ENCODE measurements at places on chromosomes 5 and 9.
A peak's percentile ranks its signal among the peaks of the same experiment; 100 is the strongest.

DNA sequence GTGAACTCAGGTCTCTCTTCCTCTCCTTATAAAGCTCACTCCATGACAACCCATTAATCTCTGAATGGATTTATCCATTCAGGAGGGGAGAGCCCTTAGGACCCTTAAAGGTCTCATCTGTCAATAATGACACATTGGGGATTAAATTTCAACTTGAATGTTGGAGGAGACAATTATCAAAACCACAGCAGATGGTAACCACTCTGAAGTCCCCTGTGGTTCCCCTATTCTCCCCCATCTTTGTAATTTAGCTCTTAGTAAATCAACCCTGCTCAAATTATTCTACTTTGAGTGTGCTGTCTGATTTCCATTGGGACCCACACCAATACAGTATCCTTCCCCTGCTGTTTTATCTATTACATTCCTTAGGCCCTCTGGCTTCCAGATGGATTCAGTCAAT lies 72.0 kb upstream of the RAI14 start:
- DNase-seq: no peak

DNA sequence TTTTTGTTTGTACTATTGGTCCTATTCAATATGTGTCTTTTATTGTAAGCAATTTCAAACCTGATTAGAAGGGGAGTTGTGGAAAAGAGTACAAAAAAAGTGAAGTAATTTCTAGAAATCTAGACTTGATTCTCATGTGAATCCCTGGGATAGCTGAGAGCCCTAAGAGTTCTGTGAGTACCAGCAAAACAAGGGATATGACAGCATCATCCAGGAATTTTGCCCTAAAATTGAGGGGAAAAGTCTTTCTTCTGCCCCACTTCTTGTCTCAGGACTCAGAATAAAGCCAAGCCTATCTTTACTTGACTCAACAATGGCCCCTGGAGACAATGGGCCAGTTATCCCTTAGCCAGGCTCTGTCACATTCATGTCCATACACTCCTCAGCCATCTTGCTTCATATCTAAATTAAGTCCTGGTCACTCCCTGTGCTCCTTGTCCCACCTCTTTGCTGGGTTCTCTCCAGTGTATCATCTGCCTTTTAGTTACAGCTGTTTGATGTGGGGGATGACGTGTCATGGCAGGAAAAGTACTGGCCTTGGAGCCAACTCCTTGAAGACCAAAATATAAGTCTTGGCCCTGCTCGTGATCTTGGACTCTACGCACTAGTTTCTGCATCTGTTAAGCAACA lies 81.2 kb downstream of the ADAMTS12 start:
- no peak for DNase-seq

DNA sequence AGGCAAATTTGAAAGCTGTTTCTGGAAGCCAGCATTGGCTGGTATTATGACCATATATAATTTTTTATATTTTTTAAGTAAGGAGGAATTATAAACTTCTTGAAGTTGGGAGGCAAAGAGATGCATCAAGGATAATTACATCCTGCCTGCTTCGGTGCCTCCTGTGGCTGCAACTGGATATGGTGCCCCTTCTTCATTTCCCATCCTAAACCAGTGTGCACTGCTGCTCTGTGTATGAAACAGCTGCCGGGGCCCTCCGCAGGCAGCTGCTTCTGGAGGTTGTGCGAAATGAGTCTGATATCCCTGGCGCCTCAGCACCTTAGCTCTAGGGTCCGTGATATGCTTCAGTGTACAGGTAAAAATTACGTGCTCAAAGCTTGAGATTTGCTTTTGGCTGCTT lies 304.2 kb downstream of the ENC1 start:
- DNase-seq: no peak

DNA sequence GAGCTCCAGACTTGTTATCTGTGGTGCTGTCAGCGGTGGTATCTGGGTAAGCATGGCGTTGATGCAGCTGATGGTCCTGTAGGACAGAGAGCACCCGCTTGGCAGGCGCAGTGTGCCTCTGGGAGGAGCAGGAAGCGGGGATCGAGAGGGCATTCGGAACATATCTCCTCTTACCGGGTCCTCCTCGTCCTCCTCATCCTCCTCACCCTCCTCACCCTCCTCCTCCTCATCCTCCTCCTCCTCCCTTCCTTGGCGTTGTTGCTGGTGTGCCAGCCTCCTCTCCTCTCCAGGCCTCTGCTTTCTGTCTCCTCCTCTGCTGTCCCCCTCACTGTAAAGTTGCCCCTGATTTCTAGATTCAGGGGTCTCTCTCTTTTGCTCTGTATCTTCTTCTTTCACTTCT lies 21.2 kb downstream of the ECM2 start:
- DNase-seq: no peak

- no peak for DNase-seq
Measured at GRCh38 chr5:96743065-96743768, 64.5 kb downstream of the ERAP1 start.

- DNase-seq: no peak
Measured at GRCh38 chr5:11903614-11904264, 507 bp downstream of the CTNND2 start.

DNA sequence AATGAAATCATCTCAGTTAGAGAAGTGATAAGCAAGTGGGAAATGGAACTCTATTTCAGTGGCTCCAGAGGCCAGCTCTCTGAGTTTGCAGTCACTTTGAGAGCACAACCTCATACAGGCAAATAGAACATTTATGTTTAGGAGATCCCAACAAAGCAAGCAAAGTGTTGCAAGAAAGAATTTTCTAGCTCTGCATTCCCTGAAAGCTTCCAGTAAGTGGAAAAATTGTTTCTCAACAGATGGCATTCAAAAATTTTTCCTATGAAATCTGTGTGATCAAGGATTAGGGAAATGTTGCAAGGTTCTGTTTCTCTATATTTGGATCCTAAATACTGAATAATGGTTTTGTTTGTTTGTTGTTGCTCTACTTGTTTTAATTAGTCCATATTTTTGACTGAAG lies 764.2 kb upstream of the ZNF608 start:
- DNase-seq: no peak

- no peak for DNase-seq
Measured at GRCh38 chr9:88997646-88998045, 6.4 kb downstream of the S1PR3 start.

DNA sequence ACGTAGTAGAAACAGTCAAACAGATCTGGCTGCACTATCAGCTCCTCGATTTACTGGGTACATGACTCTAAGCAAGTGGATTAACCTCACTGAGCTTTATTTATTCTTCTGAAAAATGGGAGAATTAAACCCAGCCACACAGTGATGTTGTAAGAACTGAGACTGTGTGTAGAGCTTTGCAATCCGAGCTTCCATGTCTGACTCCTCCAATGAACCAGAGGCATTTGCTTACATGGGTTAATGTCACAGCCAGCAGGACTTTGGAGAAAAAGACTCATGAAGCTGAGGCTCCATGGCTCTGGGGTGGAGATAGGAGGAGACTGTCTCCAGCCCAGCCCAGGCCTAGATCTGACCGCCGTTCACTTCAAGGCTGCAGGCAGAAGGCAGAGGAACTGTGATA lies 201.3 kb downstream of the CDK5RAP2 start:
- DNase-seq: no peak

GRCh38 chr9:111868475-111868874 lies 28.1 kb upstream of the UGCG start:
- DNase-seq: no peak

DNA sequence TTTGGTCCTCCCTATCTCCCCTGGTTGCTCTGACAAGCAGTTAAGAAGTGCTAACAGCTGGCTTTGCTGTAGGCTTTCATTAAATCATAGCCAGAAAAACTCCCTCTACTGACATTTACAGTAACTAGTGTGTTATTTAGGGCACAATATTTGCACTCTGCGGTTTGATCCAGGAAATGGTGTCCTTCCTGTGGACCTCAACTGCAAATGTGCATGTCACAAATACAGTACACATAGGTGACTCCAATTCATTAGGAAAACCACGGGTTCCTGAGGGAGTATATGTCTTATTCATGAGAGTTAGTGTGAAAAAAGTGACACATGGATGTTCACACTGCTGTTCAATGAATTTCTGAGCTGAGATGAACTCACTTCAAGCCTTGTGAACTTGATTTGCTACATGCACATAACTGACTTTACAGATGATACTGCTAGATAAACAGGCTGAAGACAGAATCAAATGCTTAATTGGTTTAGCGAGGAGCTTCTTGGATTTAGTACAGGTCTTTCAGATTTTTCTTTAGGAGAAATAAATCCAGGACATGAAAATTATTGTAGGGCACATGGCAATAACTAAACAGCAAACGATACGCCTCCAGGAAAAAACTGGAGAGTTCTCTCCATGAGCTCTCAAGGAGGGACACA lies 281.5 kb downstream of the EFNA5 start:
- peak; percentile 17 for DNase-seq

DNA sequence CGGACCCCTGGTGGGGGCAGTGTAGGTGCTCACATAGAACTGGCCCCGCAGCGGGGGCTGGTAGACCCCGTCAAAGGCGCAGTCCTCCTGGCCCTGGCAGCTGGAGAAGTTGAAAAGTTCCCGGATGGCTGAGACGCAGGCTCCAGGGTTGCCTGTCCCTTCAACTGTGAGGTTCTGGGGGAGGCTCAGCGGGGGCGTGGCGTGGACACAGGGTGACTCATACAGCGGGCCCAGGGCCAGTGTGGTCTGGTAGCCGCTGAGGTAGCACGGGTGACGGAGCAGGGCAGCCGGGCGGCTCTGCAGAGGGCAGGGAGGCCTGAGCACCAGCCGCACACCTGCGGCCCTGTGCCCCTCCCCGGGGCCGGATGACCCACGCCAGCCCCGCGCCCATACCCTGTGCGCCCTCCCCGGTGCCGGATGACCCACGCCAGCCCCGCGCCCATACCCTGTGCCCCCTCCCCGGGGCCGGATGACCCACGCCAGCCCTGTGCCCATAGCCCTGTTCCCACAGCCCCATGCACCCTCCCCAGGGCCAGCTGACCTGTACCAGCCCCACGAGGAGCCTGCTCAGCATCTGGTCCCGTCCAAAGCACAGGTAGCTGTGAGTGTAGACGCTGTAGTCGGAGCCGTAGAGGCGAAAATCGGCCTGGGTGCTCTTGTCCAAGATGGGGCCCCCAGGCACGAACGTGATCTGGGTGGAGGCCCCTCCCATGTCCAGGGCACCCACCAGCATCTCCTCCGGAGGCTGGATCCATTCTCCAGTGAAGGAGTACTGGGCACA lies 5.0 kb downstream of the ENTPD8 start:
- no peak for DNase-seq

DNA sequence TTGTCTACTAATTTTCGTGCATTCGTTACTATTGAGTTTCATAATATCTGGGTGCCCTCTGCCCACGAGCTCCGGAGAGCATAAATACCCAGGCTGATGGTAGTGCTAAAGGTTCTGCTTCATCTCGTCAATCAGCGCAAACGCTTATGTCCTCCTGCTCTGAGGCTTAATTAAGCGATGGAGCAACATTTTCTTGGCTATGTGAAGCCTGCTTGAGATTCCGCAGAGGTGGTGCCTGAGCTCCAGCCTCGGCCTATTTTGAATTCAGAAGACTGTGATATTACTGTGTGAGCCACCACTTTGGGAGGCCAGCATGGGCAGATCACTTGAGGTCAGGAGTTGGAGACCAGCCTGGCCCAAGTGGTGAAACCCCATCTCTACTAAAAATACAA lies 44.8 kb downstream of the ANXA2R start:
- no peak for DNase-seq

DNA sequence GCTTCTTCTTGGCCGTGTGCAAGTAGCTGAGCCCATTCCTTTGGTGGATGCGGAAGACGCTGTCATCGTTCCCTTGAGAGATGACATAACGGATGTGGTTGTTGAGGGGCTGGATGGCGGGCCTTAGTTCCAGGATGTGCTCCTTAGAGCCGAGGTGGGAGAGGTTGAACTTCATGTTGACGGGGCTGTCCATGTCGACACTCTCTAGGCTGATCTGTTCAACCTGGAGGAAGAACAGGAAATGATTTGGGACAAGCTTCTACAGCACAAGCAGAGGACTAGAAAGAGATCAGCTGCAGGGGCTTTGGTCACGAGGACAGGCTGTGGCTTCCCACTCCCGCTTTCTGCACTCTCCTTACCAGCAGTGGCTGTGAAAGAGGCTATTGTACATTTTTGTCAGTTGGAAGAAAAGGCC lies 176.0 kb downstream of the SLC12A2 start:
- no peak for DNase-seq

DNA sequence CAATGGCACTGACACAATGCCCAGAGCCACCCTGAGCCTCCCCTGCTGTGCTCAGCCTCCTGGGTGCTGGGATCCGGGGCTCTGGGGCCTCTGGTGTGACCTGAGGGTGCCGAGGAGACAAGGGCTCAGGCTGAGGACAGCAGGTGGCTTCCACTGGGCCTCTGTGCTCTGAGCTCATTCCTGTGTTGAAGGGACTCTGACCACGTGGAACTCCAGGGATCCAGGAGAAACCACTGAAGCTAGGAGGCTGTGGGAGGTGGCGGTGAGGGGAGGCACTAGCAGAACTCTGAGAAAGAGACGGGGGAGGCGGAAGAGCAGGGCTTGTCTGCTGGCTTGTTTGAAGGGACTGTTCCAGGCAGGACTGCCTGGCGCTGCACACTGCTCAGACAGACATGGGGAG lies 318.7 kb upstream of the IRX1 start:
- DNase-seq: no peak

DNA sequence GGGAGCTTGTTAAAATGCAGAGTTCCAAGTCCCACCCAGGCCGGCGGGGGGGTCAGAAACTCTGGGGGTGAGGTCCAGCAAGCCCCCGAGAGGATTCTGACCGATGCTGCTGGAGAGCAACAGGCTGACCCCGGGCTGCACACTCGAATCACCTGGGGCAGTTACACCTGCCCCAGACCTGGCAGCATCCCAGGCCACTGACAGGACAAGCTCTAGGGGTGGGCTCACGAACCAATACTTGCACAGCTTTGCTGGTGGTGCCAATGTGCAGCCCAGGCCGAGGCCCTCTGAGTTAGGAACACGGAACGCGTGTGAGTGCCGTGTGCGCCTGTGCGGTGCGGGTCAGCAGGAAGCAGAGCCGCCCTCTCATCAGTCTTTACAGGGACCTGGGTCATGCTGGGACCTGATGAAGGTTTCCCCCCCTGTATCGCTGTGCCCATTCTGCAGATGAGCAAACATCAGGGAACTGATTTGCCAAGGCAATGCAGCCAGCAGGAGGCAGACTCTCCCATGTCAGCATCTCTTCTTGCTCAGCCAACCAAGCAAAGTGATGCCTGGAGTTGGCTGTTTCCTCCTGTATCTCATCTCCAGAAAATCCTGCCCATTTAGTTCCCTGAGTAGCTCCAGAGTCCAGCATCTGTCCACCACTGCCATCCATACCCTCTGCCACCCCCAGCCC lies 16.3 kb downstream of the FAM163B start:
- no peak for DNase-seq

- no peak for DNase-seq
Measured at GRCh38 chr5:61916621-61917620, 389.1 kb upstream of the KIF2A start.

DNA sequence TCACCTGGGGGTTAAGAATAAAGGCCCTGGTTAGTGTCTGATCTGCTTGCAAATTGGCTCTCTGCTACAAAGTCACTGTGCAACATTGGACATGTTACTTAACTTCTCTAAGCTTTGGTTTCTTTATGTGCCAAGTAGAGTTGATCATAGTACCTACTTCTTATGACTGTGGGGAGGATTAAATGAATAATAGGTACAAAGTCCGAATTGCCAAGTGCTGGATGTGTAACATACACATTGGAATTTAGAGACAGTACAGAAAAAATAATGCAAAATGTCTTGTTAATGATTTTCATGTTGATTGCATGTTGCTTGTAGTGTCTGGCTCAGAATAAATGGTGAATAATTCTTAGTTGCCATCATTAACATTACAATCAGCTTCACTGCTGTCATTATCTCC lies 2.2 kb downstream of the DOCK8 start:
- DNase-seq: no peak
